ENCODE measurements at places on chromosomes 13 and 19.
A peak's percentile ranks its signal among the peaks of the same experiment; 100 is the strongest.

DNA sequence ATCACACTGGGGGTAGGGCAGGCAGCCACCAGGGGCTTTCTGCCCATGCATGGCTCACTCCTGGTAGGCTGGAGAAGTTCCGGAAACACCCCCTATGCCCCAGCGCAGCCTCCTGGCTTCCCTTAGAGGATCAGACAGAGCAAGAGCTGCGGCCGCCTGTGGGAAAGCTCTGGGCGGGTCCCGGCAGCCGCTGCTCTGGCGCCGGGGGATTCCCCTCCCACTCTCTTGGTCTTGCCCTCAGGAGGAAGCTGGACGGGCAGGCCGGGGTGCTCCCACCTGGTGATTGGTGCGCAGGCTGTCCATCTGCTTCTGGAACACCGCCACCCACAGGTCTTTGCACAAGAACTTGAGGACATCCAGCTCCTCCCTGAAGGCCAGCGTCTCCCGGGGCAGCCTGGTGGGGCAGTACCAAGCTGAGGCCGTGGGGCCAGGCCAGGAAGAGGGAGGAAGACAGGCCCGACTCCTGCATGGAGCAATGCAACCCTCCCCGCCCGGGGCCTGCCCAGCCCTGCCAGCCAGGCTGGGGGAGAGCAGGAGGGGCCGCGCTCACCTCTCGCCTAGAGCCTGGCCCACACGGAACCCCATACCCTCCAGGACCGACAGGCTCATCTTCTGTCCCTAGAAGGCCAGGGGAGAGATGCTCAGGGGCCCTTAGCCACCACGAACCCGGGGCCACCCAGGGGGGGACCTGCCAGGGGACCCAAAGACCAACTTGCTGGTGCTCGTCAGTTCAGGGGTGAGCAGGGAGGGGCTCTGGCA lies 4.0 kb upstream of the NKPD1 start:
- peak; percentile 75 for DNase-seq

DNA sequence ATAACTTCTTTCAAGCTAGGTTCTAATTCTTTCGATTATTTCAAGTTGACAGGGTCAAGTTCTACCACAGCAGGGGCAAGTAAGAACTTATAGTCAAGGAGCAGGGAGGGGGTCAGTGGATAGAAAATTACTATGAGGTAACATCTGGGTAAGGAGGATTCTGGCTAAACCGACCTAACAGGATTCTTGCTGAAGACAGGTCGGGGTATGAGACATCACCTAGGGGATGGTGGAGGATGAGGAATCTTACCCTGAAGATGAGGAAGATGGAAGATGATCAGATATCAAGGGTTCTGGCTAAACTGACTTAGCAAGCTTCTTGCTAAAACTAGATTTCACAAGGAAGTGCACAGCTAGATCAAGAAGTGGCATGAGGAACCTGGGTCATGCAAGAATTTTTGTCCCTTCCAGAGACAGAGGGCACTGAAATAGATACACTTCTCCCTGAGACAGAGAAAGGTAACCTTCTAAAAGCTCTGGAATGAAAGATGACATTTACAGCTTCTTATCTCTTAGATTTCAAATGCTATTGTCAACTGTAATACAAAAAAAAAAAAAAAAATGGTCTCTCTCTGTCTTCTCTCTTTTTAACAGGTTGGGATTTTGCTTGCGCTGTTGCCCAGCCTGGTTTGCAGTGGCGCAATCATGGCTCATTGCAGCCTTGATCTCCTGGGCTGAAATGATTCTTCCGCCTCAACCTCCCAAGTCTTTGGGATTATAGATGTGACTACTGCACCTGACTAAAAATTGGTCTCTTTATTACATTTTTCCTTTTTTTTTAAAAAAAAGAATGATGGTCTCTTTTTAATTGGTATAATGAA lies 9.6 kb upstream of the METTL21C start:
- no peak for DNase-seq

- DNase-seq: no peak
Observed at GRCh38 chr13:31069808-31070534, 91.7 kb downstream of the HSPH1 start.

- DNase-seq: no peak
Observed at GRCh38 chr13:44165889-44166496, 207.6 kb upstream of the SERP2 start.

DNA sequence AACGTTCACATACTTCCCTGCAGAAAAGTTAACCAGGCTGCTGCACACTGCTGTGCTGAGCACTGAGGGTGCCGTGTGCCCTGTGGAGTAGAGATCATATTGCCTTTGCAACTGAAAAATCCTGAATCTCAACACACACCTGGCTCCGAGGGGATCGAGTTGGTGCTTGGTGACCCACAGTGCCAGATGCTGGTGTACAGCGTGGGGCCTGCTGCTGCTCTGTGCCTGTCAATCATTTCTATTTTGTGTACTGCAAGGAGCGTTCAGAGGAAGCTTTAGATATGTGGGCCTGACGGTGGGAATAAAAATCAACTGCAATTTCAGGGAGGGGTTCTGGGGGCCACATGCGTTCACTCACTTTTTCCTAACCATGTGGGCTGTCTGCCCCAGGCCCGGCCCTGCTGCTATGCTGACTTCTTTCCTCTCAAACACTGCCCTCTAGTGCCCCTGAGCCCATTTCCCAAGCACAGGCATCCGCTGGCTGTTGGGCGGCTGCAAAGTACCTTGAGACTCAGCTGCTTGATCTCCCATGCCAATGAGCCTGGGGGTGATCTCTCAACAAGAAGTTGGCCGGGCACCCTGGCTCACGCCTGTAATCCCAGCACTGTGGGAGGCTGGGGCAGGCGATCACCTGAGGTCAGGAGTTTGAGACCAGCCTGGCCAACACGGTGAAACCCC lies 9.7 kb upstream of the LENG8 start:
- DNase-seq: peak; percentile 52

DNA sequence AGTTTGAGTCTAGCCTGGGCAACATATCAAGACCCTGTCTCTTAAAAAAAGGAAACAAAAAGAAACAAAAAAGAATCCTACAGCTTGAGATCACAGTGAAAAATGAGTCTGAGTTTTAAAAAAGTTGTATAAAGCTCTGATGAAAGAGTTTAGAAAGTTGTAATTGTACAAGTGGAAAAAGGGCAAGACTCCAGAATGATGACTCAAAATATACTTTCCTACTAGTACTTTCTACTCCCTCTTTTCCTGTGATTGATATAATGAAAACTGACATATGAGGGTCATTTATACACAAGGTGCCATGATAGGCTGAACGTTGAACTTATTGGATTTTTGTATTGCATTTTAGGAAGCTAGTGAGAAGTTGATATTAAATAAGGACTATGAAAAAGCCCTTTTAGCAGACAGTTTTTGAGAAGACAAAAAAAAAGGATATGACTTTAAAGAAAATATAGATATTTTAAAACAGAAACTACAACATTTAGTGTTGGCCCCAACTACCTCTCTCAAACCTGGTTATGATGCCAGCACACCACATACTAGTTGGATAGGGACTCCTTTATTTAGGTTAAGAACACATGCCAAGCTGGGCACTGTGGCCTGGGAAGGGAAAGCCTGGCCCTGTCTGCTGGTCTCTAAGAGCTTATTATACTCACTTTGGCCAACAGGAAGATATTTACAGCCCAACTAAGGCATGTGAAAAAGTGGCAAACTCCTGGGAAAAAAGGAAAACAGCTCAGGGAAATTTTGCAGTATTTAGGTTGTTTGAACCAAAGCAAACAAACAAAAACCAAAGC lies 116.6 kb downstream of the KL start:
- DNase-seq: no peak
